ENCODE measurements at places on chromosomes 1 and 21.

- DNase-seq: no peak
Observed at GRCh38 chr1:22665752-22666151, 12.7 kb downstream of the C1QB start.

GRCh38 chr1:228891272-228892034, 156.2 kb downstream of the RHOU start:
- no peak for DNase-seq

- no peak for DNase-seq
Observed at GRCh38 chr1:180175806-180176205, 21.1 kb downstream of the QSOX1 start.

GRCh38 chr1:68036946-68037345, 13.5 kb downstream of the DIRAS3 start:
- no peak for DNase-seq

- DNase-seq: no peak
Observed at GRCh38 chr1:152996633-152997400, 4.7 kb upstream of the SPRR3 start.

DNA sequence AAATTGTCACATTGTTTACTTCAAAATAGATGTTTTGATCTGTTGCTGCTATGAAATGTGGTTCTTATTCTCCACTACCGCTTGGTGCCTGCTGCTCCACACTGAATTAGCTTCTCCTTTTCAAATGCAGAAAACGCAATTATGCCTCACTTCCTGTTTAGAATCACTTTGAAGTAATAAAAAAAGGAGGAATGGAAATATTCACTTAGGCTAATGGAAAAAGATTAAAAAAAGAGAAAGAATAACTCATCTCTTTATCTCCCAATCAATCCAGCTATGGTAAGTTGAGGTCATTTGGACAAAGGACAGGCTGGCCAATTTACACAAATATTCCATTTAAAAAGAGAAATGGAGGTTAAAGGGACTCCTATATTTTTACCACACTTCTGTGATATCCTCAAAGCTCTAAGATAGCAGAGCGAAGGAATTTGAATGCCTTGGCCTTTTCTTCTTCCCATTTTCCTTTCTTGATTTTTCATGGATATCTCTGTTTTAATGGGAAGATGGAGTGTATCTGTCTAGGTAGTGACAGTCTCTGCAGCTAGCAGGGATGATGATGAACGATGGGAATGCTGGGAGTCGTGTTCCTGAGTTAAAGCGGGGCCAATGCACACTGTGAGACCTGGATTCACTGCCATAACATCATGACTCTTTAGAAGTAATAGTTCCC, 35.7 kb downstream of the RGS5 start:
- no peak for DNase-seq
